Adrenal gland (tissue), 19 donors: ENCODE measurements at places on chromosomes 5 and 9.
A peak's percentile ranks its signal among the peaks of the same experiment; 100 is the strongest.

DNA sequence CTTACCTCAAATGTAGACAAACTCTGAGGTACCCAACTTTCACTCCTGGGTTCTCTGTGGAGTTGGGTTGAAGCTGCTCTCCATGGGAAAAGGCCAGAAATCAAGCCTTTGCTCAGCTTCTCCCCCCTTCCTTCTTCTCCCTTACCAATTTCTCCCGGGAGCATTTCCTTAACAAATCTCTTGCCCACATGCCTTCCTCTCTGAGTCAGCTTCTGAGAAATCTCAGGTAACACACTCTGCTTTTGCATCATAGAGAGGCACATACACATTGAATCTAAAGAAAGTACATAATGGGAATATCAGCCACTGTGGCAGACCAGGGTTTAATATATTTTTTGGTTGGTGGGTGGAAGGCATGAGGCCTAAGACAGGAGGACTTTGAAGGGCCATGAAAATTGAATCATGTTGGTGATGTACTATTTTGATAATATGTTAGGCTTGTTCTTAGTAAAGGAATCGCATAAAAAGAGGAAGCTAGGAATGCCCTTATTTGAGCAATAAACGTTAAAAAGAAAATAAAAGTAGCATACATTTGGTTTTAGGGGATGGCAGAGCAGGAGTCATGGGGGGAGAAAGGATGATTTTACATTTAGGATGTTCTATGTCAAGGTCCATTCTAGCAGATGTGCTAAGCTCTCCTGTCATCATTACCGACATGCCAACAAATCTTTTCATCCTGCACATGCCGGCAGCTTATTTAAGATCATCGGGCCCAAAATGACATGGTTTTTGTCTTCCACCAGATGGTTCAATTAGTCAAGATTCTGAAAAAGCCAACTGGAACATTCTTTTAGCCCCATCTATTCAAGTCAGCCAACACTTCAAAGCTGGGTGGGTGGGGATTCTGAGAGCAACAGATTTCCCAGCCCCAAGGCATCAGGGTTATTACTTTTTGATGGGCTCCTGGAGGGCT lies 199.5 kb upstream of the CLINT1 start:
- no peak for DNase-seq

DNA sequence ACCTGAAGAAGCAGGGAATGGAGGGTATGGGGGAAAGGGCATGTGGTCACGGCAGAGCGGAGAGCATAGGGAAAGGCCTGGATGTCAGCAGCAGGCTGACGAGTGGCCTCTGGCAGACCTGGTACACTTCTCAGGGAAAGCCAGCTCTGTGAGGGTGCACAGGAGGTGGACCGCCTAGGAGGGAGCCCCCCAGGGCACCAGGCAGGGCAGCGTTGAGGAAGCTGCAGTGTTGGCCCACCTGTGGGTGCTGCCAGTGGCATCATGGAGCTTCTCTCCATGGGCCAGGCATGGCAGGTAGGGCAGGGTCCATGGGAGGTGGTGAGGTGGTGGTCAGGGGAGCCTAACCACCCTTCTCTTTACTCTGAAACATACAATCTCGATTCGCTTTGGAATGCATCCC lies 143.0 kb upstream of the PITX1 start:
- no peak for DNase-seq

- no peak for DNase-seq
Measured at GRCh38 chr5:151577566-151577965, 13.6 kb downstream of the FAT2 start.

DNA sequence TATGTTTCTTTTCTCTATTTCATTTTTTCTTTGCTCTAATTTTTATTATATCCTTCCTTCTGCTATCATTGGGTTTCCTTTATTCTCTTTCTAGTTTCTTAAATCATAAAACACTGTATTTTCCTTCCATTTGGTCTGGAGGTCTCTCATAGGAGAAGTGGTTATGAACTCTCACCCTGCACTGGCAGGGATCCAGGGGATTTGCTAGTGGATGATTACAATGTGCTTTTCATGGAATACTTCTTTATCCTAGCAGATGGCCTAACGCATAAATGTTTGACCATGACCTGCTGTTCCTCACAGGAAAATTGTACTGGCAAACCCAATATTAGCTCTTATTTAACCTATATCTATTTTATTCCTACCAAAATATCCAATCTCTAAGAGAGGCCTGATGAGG lies 31.5 kb upstream of the SGCD start:
- DNase-seq, result no peak

- DNase-seq, result no peak
Measured at GRCh38 chr5:142350021-142350420, 25.2 kb upstream of the SPRY4 start.

- peak; percentile 60 for DNase-seq
Measured at GRCh38 chr5:150513375-150514309, 5.7 kb downstream of the NDST1 start.

DNA sequence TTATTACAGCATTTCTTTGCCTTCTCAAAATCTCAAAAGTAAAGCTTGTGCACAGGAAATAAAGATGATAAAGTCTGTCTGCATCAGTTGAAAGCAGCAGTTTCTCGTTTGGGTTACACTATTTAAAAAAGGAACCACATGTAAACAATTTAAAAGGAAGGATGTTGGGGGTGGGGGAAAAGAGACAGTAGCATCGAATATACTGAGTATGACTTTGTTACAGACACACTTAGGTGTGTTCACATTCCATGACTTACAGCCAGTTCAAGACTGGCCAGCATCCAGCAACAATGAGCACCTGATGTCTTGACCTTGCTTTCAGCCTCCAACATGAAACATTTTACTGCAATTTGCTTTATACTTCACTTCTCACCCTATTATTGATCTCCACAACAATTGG lies 8.7 kb downstream of the GAPT start:
- no peak for DNase-seq

DNA sequence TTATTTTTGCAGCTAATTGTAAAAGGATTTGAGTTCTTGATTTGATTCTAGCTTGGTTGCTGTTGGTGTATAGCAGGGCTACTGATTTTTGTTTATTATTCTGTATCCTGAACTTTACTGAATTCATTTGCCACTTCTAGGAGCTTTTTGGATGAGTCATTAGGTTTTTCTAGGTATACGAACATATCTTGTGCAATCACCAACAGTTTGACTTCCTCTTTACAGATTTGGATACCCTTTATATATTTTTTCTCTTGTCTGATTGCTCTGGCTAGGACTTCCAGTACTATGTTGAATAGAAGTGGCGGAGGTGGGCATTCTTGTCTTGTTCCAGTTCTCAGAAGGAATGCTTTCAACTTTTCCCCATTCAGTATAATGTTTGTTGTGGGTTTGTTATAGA lies 210.8 kb downstream of the FGF10 start:
- no peak for DNase-seq

GRCh38 chr9:111833941-111834340 lies 39.2 kb upstream of the SHOC1 start:
- DNase-seq, result no peak

- DNase-seq, result no peak
Measured at GRCh38 chr9:77965445-77966123, 66.0 kb downstream of the GNAQ start.

DNA sequence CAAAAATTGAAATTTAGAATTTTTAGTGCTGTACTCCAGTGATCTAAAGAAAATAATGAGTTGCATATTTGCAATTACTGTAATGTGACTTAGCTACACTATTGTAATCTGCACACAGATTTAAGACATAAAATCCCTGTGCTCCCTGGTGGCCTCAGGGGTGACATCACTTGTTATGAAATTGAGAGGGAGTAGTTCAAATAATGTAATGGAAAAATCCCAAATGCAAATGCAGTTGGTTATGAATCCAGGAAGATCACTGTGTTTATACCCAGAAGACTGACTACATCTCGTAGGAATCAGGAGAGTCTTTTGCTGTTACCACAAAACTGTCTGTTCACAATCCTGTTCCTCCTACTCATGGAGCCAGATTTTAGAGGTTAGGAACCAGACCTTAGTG lies 178.7 kb upstream of the FBXL17 start:
- no peak for DNase-seq

DNA sequence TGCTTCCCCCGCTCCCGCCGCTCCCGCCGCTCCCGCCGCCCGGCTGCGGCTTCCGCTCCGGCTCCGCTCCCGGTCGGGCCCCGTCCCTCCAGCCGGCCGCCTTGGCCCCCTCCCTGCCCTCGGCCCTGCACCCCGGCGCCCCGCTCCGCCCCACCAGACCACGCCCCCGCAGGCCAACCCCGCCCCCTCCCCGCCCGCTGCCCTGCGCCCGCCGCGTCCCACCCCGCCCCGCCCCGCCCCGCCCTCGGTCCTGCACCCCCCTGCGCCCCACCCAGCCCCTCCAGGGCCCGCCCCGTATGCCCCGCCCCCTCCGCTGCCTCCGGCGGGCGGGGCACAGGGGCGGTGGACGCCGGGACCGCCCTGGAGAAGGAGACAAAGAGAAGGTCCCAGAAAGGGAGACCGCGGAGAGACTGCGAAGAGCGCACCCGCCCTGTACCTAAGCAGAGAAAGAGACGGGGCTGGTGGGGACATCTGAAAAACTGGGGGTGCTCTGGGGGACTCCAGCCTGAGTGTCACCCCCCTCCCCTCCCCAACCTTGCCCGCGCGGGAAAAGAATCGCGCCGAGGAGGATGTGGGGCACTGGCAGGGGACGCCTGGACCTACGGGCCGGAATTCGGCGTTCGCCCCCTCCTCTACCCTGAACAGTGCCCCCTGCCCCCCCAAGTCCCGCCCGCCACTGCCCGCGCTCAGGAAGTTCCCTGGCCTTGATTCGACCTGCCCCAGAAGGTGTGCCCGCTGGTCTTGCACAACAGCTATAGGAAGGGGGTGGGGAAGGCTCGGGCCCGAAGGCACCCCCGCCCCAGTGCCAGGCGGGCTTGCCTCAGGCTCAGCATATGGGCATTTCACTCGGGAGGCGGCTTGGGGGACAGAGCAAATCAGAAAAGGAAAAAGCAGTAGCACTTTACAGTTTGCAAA lies 42.8 kb upstream of the STXBP1 start:
- DNase-seq, result peak; percentile 80

- peak; percentile 80 for DNase-seq
Measured at GRCh38 chr5:173010547-173011464, 27.2 kb downstream of the ATP6V0E1 start.

- DNase-seq, result no peak
Measured at GRCh38 chr9:38642951-38643814, 22.8 kb upstream of the ANKRD18A start.

GRCh38 chr9:38003946-38004808 lies 64.8 kb downstream of the SHB start:
- no peak for DNase-seq

DNA sequence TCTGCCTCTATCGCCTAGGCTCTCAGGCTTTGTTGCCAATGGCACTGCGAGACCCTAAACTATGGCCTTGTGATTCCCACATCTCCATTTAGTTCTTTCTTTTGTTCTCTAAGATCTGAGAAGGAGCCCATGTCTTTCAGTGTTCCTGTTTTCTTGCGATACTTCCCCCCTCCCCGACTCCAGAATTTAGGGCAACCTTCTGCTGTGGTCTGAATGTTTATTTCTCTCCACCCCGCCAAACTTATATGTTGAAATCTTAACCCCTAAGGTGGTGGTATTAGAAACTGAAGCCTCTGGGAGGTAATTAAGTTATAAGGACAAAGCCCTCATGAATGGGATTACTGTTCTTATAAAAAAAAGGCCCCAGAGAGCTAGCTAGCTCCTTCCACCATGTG lies 6.4 kb downstream of the TMC1 start:
- no peak for DNase-seq

- no peak for DNase-seq
Measured at GRCh38 chr9:92279302-92279701, 14.2 kb downstream of the IARS1 start.

- no peak for DNase-seq
Measured at GRCh38 chr9:23258569-23258968, 567.5 kb downstream of the ELAVL2 start.

DNA sequence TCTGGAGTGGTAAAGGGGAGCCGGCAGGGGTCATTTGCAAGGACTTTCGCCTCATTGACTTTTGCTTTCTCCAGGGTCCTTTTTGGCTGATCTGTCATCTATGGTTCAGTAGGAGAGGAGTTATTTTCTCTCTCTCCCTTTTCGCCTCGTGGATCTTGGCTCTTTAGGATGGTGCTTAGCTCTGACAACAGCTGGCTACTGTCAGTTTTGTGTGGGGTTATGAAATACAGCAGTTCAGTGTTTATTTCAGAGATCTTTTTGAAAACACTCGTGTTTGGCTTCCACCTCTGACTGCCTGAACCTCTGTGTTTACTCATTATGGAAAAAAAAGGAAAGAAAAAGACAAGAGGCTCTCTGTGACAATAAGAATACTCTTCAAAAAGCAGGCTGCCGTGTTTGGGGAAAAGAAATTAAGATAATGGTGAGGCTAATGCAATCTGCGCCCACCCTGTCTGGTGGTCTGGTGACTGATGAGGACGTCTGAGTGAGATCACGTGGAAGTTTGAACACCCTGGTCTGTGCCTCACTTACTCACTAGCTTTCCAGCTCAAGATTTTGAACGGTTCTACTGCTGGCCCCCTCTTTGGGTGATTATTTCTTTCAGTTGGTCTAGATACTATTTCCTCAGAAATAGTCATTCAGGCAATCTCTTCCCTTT lies 567.7 kb downstream of the CAAP1 start:
- no peak for DNase-seq

GRCh38 chr9:72257814-72258213 lies 107.2 kb downstream of the ZFAND5 start:
- DNase-seq, result no peak

GRCh38 chr5:78794693-78795215 lies 146.2 kb upstream of the LHFPL2 start:
- DNase-seq, result no peak

DNA sequence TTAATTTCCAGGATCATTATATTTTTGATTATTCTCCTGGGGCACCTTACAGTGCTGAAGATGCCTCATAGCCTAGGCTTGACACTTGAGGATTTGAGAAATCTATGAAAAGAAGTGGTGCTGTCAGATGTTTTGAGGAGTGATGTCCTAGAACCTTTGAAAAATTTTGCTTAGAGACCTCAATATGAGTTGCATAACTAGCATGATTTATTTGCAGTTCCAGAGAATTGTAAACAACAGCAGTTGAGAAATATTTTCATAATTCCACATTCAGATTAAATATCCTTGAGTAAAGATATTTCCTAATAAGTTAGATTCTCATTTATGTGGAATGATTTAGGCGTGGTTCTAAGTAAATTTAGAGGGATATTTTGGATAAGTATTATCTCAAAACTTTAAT lies 225.8 kb downstream of the ADAMTSL1 start:
- DNase-seq, result no peak
